ENCODE measurements at places on chromosomes 11 and 22.

DNA sequence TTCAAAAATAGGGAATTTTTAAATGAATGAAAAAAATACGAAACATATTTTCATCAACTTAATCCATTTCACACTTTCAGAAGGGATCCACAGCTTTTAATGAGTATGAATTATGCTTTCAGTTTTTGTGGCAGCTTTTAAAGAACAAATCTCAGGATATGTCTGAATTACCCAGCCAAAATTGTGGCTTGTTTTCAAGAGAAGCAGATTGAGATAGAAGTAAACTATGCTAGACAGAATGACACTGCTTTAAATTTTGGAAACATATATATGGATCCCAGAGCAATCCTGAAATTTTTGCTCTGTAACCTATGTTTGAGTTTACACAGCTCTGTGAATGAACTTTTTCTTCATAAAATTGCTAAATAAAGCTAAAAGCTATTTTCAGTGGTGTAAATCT is 2.4 kb upstream of the HINFP start:
- no peak for DNase-seq

DNA sequence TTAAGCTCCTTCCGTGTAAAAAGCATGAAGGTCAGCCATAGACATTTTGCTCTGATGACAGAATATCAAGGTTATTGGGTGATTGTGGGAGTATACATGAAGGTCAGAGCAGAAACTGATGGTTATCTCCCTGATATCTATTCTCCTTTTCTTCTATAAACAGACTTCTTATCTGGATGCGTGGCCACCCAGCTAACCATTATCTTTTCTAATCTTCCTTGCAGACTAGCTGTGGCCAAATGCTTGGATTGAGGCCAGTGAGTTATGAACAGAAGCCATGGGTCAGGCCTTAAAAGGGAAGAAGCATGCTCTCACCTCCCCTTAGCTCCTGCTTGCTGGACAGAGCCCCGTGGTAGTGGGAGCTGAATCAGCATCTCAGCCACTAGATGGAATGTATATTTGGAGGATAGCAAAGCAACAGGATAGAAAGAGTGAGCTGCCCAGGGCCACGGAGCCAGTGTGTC is 31.3 kb upstream of the LRRC55 start:
- no peak for DNase-seq

DNA sequence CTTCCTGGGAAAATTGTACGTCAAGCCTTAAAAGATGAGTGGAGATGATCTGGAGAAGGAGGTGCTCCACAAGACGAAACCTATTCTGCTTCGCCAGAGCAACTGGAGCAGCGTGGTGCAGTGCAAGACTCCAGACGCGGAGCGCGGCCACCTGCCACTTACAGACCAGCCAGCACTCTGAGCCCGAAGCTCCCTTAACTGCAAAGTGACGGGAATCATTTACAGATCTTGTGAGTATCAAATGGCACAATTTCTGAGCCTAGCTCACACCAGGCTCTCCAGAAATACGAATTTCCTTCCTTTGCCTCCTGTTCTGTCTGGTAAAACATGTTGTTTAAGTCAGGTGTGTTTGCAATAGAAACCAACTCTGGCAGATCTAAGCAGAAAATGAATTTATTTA is 369.3 kb downstream of the CADM1 start:
- DNase-seq = no peak

DNA sequence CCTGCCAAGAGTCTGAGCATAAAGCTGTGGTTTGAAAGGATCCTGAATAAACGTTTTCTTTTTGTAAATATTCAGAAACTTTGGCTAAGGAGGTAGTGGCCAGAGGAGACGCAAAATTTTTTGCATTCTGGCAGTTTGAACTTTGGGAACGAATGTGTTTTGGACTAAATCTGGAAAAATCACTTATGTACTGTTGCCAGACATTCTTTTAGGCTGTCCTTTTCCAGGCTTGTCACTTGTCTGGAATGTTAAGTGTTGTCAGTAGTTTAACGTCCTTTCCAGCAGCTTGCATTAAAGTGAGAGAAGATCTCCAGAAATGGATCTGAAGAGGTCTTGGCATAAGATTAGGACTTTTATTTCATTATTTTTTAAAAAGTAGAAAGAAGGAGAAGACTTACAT is 18.5 kb downstream of the SPECC1L start:
- no peak for DNase-seq

DNA sequence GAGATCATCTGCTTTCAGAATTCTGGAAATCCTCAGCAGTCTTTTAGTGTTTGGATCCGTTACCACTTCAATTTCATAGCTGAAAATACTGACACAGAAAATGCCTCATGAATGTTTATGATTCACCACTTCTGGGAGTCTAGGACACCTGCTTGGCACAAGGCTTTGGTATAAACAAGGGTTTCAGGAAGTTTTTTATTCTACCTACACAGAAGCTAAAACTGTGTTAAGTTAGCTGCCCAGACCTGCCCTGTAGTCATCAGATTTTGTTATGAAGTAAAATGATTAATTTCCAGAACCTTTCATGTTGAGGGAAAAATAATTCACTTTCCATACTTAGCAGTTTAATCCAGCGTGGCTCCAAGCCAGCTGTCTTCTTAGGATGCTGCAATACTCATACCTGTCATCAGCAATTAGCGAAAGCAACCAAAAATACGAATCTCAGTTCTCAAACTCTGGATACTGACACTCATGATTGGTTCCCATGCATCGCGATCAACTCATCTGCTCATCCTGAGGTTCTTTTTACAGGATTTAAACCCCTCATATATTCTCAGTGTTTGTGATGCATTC is 458.5 kb upstream of the CCDC90B start:
- DNase-seq = no peak

GRCh38 chr11:117172724-117173421 is 5.7 kb upstream of the SIDT2 start:
- DNase-seq = no peak

GRCh38 chr11:11250470-11250869 is 102.6 kb downstream of the CSNK2A3 start:
- DNase-seq = no peak

DNA sequence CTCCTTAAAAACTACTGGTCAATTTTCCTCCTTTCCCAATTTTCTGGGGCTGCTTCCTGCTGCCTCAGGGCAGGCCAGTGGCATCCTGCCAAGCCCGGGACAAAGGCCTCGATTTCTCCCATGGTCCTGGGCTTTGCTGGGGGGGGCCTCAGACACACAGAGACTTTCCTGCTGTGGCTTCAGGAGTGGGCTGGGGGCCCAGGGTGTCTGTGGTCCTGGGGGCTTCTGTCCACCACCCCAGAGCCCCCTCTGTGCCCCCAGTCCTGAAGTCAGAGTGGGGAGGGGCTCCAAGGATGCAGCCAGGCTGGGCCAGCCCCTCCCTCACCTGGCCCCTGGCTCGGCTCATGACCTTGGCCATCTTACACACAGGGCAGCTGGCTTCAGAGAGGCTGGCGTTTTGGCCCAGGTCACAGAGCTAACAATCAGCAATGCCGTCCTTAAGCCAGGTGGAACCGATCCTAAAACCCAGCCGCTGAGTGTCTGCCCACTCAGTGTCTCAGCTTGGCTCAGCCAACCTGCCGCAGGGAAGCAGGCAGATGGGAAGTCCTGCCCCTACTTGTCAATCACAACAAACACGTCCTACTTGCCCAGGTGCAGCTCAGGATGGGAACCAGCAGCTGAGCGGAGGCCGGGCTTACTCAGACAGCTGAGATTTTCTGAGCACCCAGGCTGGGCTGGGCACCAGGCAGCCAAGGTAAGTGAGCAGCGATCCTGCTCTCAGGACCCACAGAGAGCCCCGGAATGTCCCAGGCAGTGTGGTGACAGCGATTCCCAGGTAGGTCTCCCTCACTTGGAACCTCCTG is 34.6 kb downstream of the OSBPL5 start:
- DNase-seq = no peak

- DNase-seq = no peak
Observed at GRCh38 chr11:129546266-129546665, 170.6 kb downstream of the BARX2 start.

DNA sequence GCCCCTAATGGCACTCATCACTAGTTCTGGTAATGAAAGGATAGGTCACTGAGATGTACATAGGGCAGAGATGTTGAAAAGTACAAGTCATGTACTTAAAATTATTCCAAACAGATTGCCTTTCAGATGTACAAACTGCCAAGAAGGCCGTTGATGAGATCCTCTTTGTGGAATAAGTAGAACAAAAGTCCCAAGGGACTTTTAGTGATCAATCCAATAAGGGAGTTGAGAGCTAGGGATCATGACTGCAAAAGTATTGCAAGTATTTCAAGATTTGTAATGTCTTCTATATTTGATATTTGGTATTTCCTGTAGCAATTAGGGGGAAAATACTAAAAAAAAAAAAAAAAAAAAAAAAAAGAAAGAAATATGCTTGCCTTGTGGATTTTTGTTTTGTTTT is 82.2 kb downstream of the ATG16L2 start:
- no peak for DNase-seq

- no peak for DNase-seq
Observed at GRCh38 chr11:45451766-45452440, 165.8 kb upstream of the SYT13 start.

DNA sequence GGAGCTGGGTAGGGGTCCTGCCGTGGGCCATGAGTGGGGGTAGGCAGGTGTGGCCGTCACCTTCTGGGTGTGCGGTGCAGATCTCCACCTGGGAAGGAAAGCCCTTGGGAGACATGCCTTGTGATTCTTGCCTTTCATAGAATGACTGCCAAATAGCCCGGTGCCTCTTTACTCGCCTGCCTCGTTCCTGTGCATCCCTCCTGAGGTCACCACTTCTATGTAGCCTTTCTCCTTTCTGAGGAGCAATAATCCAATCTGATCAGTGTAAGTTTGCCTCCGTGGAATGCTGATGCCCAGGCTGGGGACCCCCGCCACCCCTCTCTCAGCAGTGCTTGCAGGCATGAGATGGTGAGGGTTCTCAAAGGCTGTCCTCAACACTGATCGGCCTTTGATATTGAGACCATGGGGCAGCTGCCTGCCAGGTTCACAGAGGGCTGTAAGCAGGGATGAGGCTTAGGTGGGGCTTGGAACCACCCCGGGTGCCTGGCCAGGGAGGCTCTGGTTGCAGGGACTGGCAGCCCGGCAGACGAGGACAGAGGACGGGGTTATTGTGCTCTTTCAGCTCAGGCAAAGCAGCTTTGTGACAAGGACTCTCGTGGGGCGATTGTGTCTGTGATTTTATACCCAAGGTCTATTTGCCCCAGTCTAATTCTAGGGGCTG is 86.1 kb upstream of the WNT7B start:
- no peak for DNase-seq

GRCh38 chr22:20436307-20436767 is 1.3 kb downstream of the SCARF2 start:
- DNase-seq = no peak

DNA sequence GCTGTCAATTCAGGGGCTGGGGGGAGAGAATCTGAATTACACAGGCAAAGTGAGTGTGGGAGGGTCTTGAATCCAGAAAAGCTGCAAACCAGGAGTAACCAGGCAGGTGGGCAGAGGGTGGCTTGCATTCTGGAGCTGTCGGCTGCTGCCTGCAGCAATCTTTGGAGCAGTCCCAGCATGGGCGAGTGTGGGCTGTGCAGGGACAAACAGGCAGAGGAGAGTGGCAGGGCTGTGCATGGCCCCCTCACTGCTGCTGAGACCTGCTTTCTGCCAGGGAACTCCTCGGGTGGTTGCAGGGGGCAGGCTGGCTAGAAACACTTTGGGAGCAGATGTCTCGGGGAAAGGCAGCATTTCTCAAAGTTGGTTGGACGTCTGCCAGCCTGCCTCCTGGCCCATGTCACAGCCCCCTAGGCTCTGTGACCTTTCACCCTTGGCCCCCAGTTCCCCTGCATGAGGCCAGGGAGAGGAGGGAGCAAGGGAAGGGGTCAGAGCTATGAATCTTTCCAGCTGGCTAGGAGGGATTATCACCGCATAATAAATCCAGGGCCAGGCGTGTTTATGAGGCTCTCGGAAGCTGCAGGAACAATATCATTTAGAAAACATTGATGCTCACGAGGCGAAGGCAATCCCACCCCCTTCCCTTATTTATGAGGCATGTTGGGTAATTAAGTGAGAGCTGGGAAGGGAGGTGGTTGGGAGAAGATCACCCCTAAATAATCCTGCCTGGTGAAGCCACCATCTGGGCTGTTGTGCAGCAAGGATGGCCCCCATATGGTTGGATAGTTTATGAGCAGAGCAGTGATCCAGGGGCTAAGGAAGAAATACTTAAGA is 212.3 kb upstream of the NCAM1 start:
- no peak for DNase-seq

DNA sequence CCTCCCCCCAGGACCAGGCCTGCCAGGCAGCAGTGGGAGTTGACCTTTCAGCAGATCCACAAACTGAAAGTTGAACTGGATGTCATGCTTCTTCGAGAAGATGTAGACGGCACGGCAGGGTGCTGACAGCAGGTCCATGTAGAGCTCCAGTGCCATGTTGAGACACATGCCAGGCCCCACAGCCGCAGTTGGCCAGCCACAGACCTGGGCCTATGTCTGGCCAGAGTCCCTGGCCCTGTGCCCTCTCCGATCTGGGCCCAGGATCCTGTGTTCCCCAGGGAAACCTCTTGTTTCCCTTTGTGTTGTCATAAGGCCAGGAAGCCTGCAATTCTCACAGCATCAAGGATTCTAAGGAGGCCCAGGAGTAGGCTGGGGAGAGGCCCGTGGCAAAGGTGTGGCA is at the start of gene GSTT4:
Gene GSTT4, minus strand, starts transcription at position 253 of the 400 bp plus-strand sequence. Its CDS starts 97 bp downstream, at position 156.
- DNase-seq = no peak

DNA sequence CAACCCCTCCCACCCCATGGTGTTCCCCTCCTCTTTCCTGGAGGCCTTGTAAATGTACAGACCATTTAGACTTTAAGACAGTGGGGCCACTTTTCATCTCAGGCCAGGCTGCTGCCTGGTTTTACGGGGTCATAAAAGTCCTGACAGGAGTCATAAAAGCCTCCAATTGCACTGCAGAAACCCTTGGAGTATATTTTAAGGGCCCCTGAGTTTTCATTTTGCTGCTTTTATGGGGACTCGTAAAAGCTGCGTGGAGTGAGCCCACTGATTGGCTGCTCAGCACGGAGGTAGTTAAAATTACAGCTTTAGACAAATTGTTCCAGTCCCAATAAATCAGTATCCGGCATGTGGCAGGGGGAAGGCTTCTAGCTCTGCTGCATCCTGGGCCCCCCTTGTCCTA is 627.6 kb downstream of the NTM start:
- DNase-seq = no peak

- DNase-seq = no peak
Observed at GRCh38 chr11:12377106-12377823, at the start of gene PARVA. Gene PARVA (plus strand): TSS chr11:12377571. CDS start chr11:12377648, 77 bp downstream.

Measured in naive thymus-derived CD8-positive, alpha-beta T cell (primary cell).